Upper lobe of right lung (tissue), 1 donor: ENCODE measurements at places on chromosomes 1 and 21. TPM values are rescaled to one million over a fixed set of nuclear protein-coding genes. Genes with fewer than 3 reads are reported as not detected.

DNA sequence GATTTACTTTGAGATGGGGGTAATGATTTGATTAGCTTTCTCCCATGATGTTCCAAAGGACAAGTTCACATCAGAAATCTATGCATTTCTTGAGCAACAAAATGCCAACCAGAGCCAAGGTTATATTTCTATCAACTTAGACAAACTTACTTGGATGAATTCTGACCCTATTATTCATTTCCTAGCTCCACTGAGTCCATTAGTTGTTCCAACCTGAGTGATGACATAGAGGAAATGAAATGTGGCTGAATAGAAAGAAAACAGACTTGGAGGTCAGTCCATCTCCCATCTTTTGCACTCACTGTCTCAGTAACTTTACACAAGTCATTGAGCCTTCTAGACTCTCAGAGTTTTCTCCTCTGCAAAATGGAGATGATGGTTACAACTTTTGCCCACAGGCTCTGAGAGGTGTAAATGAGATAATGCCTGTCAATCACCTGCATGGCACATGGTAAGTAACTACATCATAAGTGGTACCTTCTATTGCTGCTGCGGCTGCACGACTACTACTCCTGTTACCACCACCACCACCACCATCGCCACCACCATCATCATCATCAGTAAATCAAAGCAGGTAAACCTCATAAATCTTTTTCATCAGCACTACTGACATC is 98.2 kb downstream of the PTPN14 start:
- DNase-seq = no peak

Gene MYOM3
- 0.69 TPM for total RNA-seq

DNA sequence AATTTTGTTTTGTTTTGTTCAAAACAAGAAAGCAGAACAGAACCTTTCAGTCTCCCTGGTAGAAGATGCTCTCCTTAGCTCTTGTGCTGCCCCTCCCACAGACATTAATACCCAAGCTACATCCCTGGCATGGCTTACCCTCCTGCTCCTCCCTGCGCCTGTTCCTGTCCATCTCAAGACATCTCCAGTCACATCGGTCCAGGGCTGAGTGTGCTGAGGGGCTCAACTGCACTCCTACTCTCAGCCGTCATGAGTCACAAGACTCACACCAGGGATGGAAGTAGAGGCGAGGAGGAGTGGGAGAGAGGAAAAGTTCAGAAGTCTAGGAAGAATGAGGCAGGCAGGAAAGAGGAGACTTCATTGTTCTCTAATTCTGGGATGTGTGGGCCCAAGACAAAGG is 9.2 kb upstream of the TACSTD2 start:
- DNase-seq = no peak

Gene LENEP
- not detected for total RNA-seq

GRCh38 chr1:221839782-221840395 is 98.0 kb upstream of the DUSP10 start:
- no peak for DNase-seq

DNA sequence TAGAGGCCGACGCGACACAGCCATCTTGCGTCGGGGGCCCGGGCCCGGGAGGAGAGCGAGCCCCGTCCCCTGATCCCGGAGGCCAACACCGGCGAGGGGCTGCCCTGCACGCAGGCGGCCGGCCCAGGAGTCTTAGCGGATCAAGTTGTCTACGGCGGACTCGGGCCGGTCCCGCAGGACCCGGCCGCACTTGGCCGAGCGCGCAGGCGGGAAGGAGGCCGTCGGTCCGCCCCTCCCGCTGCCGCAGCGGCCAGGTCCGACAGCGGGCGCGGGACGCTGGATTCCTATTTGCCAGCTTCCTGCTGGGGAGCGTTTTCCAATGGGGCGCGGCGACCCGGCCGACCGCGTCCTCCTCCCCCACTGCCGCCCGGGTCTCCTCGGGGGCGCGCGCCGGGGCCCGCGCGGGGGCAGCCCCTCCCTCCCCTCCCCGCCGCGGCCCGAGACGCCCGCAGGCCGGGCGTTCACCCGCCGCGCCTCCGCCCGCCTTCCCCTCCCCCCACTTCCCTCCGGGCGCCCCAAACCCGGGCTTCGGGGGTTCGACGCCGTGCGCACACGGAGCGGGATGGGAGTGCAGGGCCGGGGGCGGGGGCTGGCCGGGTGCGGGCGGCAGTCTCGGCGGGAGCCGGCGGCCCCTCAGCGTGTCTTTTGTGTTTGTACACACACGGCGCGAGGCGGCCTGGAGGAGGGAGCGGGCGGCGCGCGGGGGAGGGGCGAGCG is 517 bp upstream of the H3-3A start:
- peak; percentile 94 for DNase-seq

Gene GJA9
- total RNA-seq = not detected

DNA sequence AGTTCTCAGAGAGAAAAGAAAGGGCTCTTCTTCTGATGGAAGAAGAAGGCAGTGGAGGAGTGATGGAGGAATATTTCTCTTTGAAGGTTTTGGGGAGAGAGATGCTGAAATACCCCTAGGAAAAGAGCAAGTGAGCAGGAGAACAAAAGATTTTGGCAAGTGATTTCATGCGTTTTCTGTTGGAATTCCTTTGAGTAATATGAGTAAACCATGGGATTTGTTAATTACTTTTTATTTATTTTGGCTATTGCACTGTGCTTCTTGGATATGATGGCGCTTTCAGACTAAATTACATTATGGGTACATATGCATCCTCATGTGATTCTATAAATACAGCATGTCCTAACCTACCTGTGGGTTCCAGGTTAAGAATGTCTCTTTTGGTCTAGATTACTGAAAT is 210.1 kb upstream of the PTGFR start:
- no peak for DNase-seq

DNA sequence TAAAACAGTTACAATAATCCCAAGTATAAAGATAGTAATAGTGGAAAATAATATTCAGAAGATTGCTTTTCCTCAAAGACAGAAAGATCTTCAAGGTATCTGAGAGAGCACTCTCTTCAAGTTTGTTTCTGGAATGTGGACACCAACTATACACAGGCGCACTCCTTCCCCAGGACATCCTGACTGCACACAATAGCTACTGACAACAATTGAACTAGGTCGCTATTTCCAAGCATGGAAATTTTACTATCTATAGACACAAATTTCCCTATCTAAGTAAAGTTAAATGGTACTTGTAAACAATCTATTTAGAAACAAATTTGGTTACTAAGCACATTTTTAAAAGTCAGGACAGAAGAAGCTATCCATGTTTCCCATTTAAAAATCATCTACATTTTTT is 19.1 kb downstream of the ARHGAP29 start:
- DNase-seq = no peak

DNA sequence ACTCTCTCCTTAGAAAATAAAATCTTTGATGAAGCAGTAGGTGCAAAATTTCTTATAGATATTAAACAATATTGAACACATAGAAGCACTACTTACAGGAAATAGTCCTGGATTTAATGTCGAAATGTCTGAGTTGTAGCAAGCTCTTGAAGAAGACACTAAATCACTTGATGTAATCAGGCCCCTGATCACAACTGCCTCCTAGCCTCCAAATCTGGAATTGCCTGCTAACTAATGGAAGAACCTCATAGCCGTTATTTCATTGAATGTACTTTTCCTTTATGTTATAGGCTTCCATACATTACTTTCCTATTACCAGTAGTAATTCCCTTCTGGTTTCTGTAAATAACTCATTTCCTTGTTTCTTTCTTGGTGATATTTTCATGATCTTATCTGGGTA is 675.7 kb upstream of the CHRM3 start:
- DNase-seq = no peak

DNA sequence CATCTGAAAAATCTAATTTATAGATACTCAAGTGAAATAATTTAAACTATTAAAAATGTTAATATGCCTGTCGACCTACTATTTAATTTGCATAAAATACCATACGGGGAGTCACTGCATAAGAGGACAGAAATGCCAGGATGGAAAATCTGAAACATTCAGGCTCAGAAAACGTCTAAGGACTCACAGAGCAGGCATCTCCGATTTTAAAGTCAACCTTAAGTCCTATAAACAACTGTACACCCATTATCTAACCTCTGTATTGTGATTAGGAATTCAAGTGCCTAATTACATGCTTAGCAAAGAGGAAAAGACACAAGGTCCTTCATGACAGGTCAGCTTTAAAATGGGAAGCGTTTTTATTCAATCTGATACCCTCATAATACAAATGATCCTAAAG is 49.2 kb downstream of the ZBTB18 start:
- DNase-seq = no peak

DNA sequence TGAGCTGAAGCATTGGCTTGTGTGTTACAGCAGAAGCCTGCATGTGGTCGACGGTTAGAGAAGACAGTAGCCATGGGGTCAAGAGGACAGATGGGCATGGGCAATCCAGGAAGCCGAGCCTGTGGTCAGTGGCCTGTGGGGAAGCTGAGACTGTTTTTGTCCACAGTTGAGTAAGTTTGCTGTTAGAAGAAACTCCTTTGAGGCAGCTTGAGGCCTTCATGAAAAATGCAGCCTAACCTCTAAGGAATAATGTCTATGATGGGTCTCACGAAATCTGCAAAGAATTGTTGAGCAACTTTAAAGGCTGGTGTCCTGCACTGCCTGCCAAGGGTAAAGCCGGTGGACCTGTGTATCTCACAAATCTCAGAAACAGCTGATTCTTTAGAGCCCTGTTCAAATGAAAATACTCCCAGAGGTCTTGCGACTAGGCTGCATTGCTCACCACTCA is 322.4 kb downstream of the SETD4 start:
- no peak for DNase-seq

Gene KRTAP19-3
- not detected for total RNA-seq

GRCh38 chr1:243849421-243850201 is 432 bp downstream of the AKT3 start:
- peak; percentile 72 for DNase-seq

Gene PCBP3
- total RNA-seq = 3.8 TPM

DNA sequence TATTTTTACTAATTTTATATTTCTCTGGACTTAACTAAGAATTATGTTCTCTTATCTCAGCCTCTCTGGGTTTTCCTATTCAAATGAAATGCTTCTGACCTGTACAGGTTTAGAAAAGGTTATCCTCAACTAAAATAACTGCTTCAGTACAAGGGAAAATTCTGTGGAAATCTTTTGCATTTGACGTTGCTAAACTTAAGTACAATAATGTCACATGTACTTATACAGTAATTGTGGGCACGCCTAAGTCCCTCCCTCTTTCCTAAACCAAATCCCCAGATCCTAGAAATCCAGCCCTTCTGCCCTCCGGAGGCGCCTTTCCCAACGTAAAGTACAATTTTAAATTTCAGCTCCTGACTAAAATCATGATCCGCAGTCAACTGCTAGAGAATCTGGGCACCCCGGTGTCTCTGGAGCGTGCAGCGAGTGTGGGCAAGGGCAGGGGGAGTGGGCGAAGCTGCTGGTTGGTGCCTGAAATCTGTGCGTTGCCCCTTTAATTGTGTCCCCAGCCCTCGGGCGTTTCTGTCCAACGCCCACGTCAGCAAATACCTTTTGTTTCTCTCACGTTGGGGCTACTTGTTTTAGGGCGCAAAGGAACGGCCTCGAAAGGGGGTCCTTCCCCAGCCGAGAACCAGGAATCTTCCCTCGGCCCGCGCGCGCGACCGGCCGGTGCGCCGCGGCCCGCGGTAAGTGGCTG is at the start of gene ZBTB8A:
ZBTB8A (plus strand) TSS at position 541 of the 697 bp plus-strand sequence. CDS start 53,505 bp downstream, outside the sequence.
- peak; percentile 81 for DNase-seq

DNA sequence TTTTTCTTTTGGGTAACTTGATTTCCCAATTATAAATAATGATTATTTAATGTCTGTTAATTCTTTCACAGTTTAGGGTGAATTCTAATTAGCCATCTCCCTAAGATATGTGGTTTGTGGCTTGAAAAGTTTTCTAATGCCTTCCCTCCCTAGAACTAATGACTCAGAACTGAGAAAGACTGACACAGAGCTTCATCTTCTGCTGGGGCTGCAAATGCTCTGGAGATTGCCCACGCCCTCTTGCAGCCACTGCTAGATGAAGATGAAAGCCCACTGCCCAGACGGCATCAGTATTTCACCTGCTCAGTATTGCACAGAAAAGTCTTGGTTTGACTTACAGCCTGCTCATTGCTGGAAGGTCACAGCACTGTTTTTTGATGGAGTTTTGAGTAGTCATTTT is 101.5 kb downstream of the ST6GALNAC3 start:
- DNase-seq = no peak

GRCh38 chr1:65164633-65165032 is 16.6 kb downstream of the AK4 start:
- no peak for DNase-seq

Gene KRTAP23-1
- not detected for total RNA-seq

GRCh38 chr1:32684167-32684811 is 18.3 kb downstream of the SYNC start:
- DNase-seq = peak; percentile 5

GRCh38 chr1:3529099-3529729 is 74.7 kb downstream of the ARHGEF16 start:
- DNase-seq = no peak

Gene RIMS3
- total RNA-seq = 4.7 TPM

DNA sequence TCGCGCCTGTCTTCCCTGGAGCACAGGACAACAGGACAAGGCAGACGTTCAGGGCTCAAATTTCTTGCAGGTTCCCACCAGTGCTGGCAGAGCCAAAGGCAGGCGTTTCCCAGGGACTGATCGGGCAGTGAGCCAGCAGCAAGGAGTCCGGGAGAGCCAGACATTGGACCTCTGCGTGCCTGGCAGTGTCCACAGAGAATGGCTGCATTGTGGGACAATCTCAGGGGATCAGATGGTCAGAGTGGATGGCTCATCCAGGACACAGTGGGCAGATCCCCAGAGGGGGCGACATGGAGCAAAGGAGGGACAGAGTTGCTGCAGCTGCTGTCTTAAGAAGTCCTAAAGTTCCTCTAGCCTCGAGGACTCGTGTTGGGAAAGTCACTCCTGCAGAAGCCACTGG is 4.6 kb downstream of the TMEM63A start:
- peak; percentile 68 for DNase-seq

DNA sequence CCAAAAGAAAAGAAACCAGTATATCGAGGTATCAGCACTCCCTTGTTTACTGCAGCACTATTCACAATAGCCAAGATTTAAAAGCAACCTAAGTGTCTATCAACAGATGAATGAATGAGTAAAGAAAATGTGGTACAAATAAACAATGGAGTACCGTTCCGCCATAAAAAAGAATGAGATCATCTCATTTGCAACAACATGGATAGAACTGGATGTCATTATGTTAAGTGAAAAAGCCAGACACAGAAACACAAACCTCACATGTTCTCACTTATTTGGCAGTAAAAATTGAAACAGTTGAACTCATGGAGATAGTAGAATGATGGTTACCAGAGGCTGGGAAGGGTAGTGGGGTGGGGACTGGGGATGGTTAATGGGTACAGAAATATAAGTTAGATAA is 4.3 kb upstream of the GNG5 start:
- no peak for DNase-seq

Gene GPR157
- 19.0 TPM for total RNA-seq

Gene LCE2B
- total RNA-seq = not detected

Gene KIF26B
- total RNA-seq = 3.4 TPM

- no peak for DNase-seq
Measured at GRCh38 chr1:248857201-248857600, 1.7 kb downstream of the ZNF692 start.

DNA sequence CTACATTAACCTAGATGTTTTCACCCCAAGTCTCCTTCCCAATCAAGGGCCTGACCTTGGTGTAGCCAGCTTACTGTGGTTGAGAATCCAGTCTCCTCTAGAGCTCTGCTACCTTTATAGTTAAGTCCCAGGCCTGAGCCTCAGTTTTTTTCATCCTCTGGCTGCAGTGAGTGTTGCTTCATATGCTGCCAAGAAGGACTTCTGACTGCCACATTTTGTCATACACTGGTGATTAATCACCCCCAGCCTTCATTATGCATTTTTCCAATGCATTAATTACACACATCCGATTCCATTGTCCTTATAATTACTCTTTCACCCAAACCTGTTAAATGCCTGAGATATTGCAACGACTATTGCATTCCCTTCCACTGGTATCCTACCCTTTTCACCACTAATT is 66.3 kb upstream of the FGGY start:
- DNase-seq = no peak

Gene PIK3R3
- total RNA-seq = 79.8 TPM
